Lower leg skin (tissue), 4 donors: ENCODE measurements at places on chromosomes 7 and 10.

GRCh38 chr7:5357951-5358350 lies 65.7 kb downstream of the TNRC18 start:
- DNase-seq, result no peak

- DNase-seq, result no peak
Observed at GRCh38 chr7:14691034-14691433, 211.5 kb downstream of the DGKB start.

GRCh38 chr10:110505130-110505770 lies 7.5 kb downstream of the DUSP5 start:
- no peak for DNase-seq

- DNase-seq, result no peak
Observed at GRCh38 chr7:22876986-22877729, 54.5 kb upstream of the TOMM7 start.
